Immature natural killer cell (primary cell): ENCODE measurements at places on chromosomes 11 and 22. TPM values are rescaled to one million over a fixed set of nuclear protein-coding genes. Genes with fewer than 3 reads are reported as not detected.
A peak's percentile ranks its signal among the peaks of the same experiment; 100 is the strongest.

DNA sequence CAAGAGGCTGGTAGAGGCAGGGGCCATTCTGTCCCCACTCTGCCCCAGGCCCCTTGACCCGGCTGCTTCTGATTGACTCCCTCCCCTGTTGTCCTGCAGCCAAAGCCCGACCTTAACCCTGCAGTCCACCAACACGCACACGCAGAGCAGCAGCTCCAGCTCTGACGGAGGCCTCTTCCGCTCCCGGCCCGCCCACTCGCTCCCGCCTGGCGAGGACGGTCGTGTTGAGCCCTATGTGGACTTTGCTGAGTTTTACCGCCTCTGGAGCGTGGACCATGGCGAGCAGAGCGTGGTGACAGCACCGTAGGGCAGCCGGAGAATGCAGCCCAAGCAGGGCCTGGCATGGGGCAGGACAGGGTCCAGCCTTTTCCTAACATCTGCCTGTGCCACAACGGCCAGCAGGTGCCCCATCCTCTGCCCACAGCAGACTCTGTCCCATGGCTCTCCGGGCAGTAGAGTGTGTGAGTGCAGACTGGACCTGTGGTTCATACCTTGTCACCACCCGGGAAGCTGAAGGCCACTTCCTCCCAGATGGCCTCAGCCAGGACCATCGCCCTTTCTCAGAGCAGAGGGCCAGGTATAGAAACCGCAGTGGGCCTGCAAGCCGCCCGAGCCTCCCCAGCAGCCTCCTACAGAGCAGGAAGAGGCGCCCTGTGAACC, 26.8 kb upstream of the MGAT3 start:
- DNase-seq = no peak

DNA sequence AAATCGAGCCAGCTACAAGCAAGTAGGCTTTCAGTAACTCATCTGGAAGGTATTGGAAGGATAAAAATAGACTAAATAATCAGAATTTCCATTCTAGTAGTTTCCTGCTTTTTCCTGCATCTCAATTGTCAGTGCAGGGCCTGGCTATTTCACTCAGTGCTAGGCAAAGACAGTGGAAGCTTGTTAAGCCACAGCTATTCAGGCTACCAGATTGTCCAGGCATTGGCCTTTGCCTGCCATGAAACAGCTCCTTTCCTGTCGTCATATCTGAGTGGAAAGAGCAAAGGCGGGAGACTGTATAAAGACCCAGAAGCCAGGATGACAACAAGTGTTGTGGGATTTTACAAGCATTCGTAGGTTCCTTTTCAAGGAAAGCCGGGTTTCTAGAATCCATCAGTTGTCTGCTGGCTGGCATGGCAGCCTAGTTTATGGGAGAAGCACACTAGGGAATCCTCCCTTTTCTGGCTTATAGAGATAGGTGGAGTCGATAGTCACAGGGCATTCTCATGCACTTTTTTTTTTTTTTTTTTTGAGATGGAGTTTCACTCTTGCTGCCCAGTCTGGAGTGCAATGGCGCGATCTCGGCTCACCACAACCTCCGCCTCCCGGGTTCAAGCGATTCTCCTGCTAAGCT, 2.0 kb upstream of the TNRC6B start:
- DNase-seq = no peak

GRCh38 chr22:32627091-32627490, 152.5 kb downstream of the FBXO7 start:
- DNase-seq = no peak

GRCh38 chr22:49900441-49901230, 17.6 kb downstream of the ALG12 start:
- DNase-seq = no peak

GRCh38 chr11:63985812-63986155, 454 bp upstream of the OTUB1 start:
- peak; percentile 79 for DNase-seq

DNA sequence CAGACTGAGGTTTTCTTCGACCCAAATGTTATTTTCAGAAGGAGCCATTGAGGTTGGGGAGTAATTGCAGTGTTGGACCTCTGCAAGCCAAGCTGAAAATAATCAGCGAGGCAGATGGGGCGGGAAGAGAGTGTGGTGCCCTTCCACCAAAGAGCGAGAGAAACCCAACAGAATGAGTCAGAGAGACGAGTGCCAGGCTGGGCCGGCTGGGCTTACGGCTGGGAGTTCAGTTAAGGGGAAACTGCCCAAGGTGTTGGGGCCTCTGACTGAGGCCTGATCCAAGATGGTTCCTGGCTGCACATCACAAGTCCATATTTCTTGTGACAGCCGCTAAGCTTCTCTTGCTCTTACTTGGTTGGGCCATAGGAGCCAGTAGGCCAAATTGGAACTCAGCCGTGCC, 30.4 kb upstream of the CREB3L1 start:
- DNase-seq = no peak

DNA sequence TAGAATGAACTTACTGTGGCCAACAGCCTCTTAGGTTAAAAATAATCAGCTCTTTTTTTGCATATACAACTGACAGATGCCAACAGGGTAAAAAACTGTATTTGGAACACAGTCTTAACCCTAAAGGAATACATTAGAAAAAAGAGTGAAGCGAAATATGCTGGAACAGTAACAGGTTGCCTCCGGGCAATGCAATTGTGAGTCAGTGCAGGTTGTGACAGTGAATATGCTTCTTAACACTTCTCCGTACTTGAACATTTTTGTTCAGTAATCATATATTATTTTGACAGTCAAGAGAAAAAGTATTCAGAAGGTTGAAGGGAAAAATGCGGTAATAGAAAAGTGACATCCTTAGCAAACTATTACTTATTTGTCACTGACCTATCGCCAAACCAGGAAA, 98.5 kb downstream of the DBX1 start:
- no peak for DNase-seq

GRCh38 chr11:100851147-100851546, 164.1 kb downstream of the ARHGAP42 start:
- DNase-seq = no peak

Gene OR51B5
- polyA plus RNA-seq = not detected

Gene CALCB
- polyA plus RNA-seq = 0.49 TPM

Gene TTC36
- polyA plus RNA-seq = 0.50 TPM
